ENCODE measurements at places on chromosomes 11 and 22. TPM values are rescaled to one million over a fixed set of nuclear protein-coding genes. Genes with fewer than 3 reads are reported as not detected.

NEFH gene
- 2.9 TPM for total RNA-seq

PLAAT5 gene
- total RNA-seq: 9.9 TPM

BTG4 gene
- total RNA-seq: not detected

ASPHD2 gene
- total RNA-seq: 2.4 TPM

CHEK1 gene
- total RNA-seq: 28.1 TPM

OR51I1 gene
- total RNA-seq: not detected

KCNQ1OT1 gene
- 7.0 TPM for total RNA-seq

ZNF214 gene
- 6.3 TPM for total RNA-seq

MAP6 gene
- 4.3 TPM for total RNA-seq

PARVB gene
- total RNA-seq: 7.2 TPM

EXT2 gene
- total RNA-seq: 62.7 TPM

OR6A2 gene
- 0.07 TPM for total RNA-seq

SLC7A4 gene
- 3.3 TPM for total RNA-seq

OR5B21 gene
- total RNA-seq: not detected

MPEG1 gene
- total RNA-seq: not detected

OR5T1 gene
- total RNA-seq: not detected

APOL1 gene
- 5.4 TPM for total RNA-seq

HPX gene
- total RNA-seq: 1.5 TPM

MS4A8 gene
- 2.8 TPM for total RNA-seq
